T-helper 22 cell (primary cell): ENCODE measurements at places on chromosomes 5 and 9.

GRCh38 chr5:142366007-142366406 is 41.2 kb upstream of the SPRY4 start:
- no peak for DNase-seq

- DNase-seq: no peak
Observed at GRCh38 chr5:89444088-89444487, 561.1 kb upstream of the MEF2C start.

GRCh38 chr9:133284362-133284761 is 9.4 kb upstream of the ABO start:
- no peak for DNase-seq

DNA sequence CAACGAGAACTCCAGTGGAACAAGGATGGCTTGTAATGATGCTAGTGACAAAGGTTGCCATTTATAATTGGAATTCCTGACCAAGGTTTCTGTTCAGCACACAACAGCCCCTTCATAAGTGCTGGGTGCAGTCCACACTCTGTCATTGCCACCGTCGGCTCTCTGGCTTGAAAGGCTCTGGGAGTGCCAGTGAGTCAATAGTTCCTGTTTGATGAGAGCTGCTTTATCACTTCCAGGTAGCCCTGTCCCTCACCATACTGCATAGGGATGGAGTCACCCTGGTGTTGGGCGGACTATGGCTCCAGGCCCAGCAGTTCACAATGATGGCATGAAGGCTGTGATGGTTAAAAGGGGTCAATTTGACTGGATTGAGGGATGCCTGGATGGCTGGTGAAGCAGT is 34.6 kb upstream of the SEMA4D start:
- DNase-seq: no peak

- DNase-seq: no peak
Observed at GRCh38 chr9:134694368-134694665, 52.7 kb downstream of the COL5A1 start.

- DNase-seq: no peak
Observed at GRCh38 chr9:38017149-38017884, 51.7 kb downstream of the SHB start.

DNA sequence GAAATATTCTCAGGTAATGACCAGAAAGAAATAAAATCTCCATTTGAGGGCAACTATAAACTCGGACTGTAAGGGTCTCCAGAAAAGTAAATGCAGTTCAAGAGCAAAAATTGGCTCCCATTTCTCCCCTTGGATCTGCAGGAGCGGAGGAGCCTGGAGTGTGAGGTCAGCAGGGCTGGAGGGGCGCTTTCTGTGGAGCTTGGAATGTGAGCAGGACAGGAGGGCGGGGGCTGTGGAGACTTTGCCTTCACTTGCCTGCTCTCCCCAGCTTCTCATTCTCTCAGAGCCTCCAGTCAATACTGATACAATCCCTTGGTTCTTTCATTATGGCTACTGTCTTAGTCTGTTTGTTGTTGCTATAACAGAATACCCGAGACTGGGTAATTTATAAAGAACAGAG is 162.8 kb upstream of the ANKH start:
- no peak for DNase-seq

GRCh38 chr5:89106480-89106879 is 223.5 kb upstream of the MEF2C start:
- no peak for DNase-seq

DNA sequence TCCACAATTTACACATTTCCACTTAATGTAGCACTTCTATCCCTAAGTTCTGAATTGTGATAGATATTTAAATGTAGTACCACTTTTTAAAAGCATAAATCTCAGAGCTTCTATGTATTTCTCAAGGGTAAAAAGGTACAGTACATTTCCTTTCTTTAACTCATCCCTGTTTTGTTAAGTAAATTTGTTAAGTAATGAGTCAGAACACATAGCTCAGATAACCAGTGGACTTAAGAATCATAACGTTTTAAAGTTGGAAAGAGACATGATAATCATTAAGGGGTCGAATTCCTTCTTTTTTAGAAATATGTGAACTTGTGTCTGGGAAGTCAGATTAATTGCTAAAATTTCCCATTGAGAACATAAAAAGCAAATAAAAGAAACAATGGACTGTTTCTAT is 810.2 kb upstream of the NUDT12 start:
- no peak for DNase-seq

- no peak for DNase-seq
Observed at GRCh38 chr5:7868427-7868772, 431 bp downstream of the FASTKD3 start.

DNA sequence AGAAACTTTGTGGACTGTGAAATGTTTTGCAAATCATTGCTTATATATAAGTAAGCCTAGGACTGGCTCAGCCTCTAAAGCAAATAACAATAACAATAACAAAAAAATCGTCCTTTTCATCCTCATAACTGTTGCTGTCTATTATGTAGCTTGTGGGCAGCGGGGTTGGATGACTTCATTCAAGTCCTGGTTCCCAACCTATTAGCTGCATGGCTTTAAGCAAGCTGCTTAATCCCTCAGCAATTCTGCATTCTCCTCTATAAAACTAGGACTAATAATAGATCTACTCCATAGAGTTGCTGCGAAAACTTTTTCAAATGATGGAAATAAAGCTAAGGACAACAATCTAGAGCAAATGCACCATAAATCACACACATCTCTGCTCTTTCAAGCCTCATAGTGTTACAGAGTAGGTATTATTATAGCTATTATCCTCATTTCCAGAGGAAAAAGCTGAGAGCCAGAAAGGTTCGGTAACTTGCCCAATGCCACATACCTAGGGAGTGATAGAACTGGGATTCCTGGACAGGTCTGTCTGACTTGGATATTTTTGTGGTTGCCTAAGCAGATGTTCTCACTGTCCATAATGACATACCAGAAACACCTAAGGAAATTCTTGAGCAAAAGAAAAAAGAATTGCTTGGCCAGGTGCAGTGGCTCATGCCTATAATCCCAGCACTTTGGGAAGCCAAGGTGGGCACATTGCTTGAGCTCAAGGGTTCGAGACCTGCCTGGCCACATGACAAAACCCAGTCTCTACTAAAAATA is 98.8 kb upstream of the ADRA1B start:
- DNase-seq: no peak

- no peak for DNase-seq
Observed at GRCh38 chr9:126531591-126531990, 82.1 kb upstream of the LMX1B start.

GRCh38 chr5:90934091-90934719 is 375.6 kb downstream of the ADGRV1 start:
- no peak for DNase-seq

GRCh38 chr9:99411479-99412115 is 189.5 kb downstream of the SEC61B start:
- DNase-seq: no peak

GRCh38 chr5:56359809-56360685 is 126.9 kb upstream of the ANKRD55 start:
- DNase-seq: no peak

DNA sequence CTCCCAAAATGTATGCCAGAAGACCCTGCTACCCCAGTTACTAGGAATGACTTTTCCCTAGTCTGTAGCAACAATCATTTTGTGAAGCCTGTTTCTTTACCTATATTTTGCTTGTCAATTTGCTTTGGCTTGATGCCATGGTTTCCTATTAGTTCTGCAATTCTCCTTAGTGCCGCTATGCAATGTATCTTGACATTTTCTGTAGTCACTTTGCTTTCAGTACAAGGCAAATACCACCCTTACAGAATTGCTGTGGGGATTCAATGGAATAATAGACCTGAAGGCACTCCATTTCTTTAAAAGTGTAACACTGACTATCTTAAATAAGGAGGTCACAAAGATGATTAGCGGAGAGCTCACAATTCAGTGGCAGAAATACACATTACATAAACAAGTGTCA is 291.1 kb downstream of the NR2F1-AS1 start:
- no peak for DNase-seq

DNA sequence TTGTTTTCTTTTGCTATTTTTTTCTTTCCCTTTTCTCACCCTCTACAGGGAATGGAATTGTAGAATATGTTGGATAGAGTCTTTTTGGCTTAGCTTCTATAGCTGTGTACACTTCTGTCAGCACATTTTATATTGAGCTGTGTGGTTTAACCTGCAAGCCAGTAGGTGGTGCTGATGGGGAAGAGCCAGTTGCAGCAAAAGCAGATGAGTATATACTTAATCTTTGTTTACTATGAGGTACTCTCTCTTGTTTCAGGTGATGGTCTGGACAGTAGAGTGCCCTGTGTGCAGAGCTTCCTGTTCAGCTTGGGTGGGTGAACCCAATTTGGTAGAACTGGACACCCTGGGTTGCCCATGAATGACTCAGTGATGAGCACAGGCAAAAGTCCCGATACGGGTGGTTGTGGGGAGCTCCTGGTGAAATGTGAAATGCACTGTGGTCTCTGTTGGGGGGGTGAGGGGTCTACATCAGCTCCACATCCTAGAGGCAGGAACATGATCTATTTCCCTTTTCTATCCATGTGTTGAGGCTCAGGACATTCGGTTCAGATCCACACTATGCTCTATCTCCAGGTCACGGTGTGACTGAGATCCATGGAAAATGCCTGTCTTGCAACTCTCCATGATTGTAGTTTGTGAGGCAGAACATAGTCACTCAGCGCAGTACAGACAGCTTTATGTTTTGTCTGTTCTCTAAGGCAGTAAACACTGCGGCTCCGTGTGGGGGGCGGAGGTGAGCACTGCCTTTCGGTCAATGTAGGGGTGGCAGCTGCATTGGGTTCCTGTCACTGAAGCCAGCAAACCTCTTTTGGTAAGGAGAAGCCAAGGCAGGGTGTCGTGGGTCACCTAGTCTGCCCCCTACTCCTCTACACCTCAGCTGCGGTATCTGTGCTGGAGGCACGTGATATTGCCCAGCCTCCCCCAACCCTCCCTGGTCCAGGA is 353.2 kb downstream of the PRR16 start:
- no peak for DNase-seq

- no peak for DNase-seq
Observed at GRCh38 chr5:135589152-135589551, 10.4 kb upstream of the CXCL14 start.

- no peak for DNase-seq
Observed at GRCh38 chr5:157574456-157575380, 857 bp downstream of the ADAM19 start.

DNA sequence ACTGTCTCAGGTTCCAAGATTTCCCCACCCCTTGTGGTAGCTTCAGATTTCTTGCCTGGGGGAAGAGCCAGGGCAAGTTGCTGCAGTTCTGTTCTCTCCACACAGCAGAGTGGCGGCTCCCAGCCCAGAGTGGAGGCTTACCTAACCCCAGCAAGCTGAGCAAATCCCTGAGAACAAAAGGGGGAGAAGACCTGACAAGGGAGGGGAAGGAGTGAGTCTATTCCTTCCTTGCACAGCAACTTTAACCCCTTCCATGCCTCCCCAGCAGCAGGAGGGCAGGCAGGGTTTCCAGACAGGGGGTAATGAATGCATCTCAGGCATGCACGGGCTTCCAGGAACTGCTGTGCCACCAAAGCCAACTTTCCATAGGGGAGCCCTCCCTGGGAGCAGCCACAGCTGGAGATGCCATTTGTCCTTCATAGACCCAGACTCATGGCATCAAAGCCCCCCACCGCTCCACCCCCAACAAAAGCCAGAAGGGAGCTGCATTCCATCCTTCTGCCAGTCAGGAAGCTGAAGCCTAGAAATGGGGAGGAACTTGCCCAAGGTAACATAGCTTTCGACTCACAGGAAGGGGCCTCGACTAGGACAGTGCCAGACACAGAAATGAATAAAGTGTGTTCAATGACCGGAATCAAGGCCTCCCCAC is 28.8 kb upstream of the FAT2 start:
- DNase-seq: no peak

DNA sequence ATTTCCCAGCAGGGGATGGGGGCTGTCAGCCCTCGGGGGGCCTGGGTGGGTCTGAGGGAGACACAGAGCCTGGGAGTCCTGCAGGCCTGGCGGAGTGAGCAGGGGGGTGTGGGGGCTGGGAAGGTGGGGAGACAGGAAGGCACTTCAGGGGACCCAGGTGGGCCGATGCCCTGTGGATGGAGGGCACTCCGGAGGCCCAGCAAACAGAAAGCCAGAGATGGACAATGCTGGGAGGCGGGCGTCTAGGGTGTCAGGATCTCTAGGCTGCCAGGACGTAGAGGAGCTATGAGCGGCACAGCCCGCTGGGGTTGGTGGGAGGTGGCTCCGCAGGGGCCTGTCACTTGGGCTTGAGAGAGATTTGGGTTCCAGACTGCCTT is 87.6 kb upstream of the COL5A1 start:
- DNase-seq: no peak

GRCh38 chr5:68353605-68354004 is 138.0 kb downstream of the PIK3R1 start:
- DNase-seq: no peak

DNA sequence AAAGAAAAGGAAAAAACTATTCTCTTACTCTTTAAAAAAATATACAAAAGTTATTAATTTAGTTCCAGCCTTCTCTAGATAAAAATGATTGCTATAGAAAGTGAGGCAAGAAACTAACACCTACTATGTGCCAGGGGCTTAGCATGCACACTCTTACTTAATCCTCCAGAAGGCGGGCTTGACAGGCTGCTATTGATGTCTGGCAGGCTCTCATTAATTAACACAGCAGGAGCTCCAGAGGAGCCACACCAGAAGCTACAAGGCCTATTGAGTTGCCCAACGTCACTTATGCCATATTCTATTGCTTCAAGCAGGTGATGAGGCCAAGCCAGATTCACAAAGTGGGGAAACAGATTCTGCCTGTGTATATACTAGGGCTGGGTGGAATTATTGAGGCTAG is 54.6 kb upstream of the CLINT1 start:
- no peak for DNase-seq

DNA sequence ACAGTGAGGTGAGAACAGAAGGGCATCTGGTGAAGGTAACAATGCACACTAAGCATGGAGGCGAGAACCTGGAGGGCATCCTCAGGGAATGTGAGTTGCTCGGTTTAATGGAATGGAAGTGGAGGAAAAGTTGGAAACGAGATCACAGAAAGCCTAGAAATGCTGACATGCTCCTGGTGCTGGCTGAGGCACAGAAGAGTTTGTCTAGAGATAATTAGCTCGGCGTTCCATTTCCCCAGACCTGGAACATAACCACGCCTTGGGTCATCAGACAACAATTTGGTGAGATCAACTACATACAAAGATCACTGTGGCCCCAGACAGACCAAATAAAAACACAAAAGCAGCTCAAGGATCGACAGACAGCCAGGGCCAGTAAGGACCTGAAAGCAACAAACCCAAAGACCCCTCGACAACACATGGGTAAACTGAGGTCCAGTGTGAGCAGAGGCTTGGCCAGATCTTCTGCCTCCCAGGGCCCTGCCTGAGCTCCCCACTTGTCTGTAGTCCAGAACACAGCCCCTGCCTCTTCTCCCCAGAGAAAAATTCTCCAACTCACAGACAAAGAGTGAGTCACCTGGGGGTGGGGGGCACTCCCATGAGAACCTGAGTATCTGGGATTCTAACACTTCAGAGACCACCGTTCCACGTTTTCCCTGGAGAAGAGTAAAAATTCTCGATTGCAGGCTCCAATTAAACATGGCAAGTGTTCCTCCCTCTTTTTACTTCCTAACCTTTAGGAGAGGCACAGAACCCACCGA is 52.5 kb downstream of the SHB start:
- DNase-seq: no peak

DNA sequence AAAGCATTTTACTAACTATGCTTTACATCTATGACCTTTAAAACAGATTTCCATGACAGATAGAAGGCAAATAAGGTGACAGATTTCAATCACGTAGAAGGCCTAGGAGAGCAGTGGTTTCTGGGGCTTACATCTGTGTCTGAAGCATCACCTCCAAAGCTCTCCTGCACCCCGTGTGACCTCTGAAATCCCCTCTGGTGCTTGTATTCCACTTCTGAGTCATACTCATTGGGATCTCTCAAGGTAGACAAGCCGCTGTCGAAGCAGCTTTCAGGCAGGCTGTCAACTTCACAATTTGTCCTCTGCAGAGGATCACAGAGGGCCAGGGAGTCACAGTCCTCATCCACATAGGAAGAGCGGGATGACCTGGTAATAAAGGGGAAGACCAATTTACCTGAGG is 62.2 kb downstream of the RASEF start:
- DNase-seq: no peak
